ENCODE measurements at places on chromosomes 4 and X. TPM values are rescaled to one million over a fixed set of nuclear protein-coding genes. Genes with fewer than 3 reads are reported as not detected.
A peak's percentile ranks its signal among the peaks of the same experiment; 100 is the strongest.

DNA sequence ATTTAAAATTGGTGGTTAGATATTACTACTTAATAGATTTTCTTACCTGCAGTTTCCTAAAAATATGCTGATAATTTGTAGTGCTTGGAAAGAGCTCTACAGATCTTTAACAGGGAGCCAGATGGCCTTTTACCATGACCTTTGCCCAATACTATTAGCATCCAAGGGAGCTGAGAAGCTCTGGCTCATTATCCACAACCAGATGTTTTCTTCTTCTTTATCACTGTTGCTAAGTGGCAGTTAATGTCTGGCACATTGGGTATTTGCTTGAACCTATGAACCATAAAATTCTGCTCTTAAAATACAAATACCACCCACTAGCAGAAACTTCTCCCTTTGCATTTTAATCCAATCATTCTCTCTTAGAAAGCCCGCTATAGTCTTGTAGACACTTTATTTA is 1480.3 kb downstream of the C4orf33 start:
- no peak for DNase-seq

DNA sequence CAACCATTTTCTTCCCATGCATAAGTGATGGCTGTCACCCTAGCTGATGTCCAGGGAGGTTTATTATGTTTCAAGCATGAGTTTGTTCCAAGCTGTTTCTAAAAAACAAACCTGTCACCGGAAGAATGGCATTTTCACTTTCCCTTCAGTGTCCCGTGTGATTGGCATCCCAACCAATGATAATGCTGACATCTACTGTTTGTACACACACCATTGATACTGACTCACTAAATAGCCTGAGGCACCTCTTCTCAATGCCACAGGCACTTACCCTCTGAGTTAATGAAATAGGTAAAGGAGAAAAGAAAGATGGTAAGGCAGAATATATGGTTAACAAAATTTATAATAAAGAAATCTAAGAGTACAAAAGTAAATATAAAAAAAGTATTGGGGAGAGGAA is 23.1 kb upstream of the VCX2 start:
- no peak for DNase-seq

GRCh38 chrX:29662759-29663503 is 552.4 kb upstream of the MAGEB2 start:
- no peak for DNase-seq

DNA sequence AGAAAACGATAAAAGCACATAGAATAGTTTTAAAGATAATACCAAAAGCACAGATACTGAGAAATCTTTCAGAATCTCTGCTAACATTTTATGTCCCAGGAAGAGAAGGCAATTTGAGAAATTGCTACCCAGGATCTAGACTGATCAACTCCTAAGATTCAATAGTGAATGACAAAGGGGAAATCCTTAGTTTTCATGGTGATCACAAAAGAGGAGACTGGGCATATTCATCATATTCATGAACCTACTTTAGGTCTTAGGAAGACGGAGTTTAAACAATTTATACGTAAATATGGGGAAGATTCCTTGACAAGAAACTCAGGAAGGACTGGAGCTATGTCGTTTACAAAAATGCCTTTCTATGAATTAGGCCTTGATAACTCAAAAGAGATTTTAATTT is 87.3 kb downstream of the SHISA3 start:
- no peak for DNase-seq

DNA sequence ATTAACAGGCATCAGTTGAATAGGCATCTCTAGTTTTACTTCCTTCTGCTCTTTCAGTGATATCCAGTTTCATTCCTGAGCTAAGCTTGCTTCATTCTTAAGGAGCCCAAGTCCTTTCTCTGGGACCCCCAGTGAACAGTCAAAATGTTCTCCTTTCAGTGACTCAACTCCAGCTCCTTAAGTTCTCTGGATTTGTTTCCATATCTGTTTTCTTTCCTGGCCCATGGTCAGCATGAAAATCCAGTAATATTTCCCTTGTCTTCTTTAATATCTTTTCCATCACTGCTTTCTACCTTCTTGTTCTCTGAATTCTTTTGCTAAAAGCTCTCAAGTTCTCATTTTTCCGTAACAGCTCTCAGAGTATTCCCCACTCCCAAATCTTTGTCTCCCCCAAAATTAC is 25.5 kb downstream of the ADGRL3 start:
- DNase-seq: no peak

- DNase-seq: no peak
Observed at GRCh38 chrX:26848511-26848910, 614.6 kb downstream of the PPP4R3C start.

- DNase-seq: no peak
Observed at GRCh38 chr4:164136180-164136616, 617.7 kb upstream of the SMIM31 start.

DNA sequence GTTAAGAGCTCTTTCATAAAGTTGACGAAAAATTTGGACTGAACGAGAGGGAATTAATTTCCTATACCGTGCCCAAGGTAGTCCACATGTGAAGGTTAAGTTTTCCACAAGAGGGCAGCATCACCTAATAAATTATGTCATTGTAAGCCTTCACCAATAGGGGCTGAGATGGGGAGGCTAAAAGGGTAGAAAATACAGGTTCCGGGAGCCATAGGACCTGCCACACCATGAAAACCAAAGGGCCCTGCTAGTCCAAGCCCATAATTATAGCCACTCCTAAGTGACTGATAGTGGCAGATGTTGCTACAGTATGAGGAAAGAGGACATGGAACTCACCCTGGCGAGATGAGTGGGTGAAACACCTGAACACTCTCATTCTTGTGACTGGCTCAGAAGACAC is 122.2 kb downstream of the SHROOM4 start:
- no peak for DNase-seq

DNA sequence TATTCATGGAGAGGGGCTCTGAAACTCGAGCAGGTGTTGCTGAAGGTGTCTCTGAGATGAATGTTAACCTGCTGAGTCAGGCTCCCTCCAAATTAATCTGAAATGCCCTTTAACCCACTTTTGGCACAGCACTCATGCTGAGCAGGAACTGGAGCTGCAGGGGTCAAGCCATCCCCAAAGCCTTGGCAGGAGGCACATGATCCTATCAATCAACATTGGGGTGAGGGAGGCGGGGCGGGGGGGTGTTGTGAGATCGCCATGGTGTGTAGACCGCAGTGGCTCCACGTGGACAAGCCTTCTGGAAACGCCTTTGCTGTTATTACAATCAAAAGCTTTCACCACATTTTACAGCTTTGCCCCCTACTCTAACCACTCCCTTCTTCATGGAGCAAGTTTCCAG is 16.5 kb downstream of the ENPP6 start:
- no peak for DNase-seq

GRCh38 chr4:146029939-146030710 is 91.5 kb upstream of the ZNF827 start:
- no peak for DNase-seq

- DNase-seq: no peak
Observed at GRCh38 chrX:39645178-39645895, 452.4 kb downstream of the BCOR start.

GRCh38 chr4:23952258-23952657 is 62.4 kb upstream of the PPARGC1A start:
- DNase-seq: no peak

DNA sequence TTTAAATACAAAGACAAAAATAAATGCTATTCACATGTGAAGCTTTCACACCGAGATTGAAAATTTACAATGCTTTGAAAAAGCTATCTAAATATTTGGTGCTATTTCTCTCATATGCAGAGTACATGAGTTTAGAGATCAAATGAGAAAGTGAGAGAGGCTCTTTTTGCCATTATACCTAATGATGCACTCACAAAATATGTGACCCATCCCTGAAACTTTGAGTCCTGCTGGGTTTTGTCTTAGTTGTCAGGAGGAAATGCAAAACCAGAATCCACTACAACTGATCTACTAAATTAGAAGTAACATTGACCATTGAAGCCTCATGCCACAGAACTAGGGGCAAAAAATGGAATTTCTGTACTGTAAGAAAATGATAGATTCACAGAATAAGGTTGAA is 251.7 kb downstream of the MAPK10 start:
- no peak for DNase-seq

GRCh38 chr4:7252510-7253340 is 60.4 kb downstream of the SORCS2 start:
- no peak for DNase-seq

DNA sequence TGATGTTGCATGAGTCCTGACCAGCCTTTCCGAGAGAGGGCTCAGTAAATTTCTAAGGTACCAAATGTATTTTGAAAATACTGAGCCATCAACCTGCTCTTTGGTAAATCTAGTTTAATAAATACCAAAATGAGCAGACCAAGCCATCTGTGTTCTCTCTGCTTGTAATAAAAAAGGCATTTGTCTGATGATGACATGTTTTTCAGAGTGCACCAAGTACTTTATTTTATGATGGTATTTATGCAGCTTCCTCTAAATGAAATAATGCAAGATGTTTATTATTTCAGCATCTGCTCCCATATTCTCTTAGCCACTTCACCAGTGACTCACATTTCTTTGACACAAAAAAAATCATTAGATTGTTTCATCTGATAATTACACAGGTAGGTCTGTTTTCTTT is 700.5 kb downstream of the TRIML1 start:
- no peak for DNase-seq

- DNase-seq: no peak
Observed at GRCh38 chr4:38145033-38145678, 185.0 kb downstream of the PTTG2 start.

- DNase-seq: no peak
Observed at GRCh38 chrX:24243188-24243587, 70.7 kb downstream of the SUPT20HL2 start.

GRCh38 chr4:151584101-151584500 is 175.1 kb downstream of the FHIP1A start:
- no peak for DNase-seq

GRCh38 chrX:1542994-1543725 is 6.2 kb upstream of the P2RY8 start:
- DNase-seq: no peak

- peak; percentile 31 for DNase-seq
Observed at GRCh38 chr4:164765833-164766232, 11.9 kb downstream of the SMIM31 start.

GRCh38 chr4:174314770-174315169 is 31.1 kb downstream of the CEP44 start:
- DNase-seq: no peak

DNA sequence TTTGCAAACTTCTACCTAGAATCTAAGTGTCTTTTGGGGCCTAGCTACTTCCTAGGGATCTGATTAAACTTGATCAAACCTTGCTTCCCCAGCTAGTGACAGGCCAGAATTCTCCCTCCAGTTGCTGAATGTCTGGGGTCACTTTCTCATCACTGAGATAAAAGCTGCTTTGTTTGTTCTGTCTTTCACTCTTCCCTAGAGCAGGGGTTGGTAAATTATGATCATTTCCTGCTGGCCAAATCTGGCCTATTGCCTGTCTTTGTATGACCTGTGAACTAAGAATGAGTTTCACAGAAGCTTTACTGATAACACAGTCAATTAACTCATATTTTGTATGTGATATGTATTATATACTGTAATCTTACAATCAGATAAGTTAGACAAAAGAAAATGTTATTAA is 157.8 kb upstream of the AADAT start:
- no peak for DNase-seq

- DNase-seq: no peak
Observed at GRCh38 chrX:102744307-102744706, 23.8 kb downstream of the GPRASP3 start.

- DNase-seq: no peak
Observed at GRCh38 chr4:76459291-76459723, 24.3 kb downstream of the SHROOM3 start.

DNA sequence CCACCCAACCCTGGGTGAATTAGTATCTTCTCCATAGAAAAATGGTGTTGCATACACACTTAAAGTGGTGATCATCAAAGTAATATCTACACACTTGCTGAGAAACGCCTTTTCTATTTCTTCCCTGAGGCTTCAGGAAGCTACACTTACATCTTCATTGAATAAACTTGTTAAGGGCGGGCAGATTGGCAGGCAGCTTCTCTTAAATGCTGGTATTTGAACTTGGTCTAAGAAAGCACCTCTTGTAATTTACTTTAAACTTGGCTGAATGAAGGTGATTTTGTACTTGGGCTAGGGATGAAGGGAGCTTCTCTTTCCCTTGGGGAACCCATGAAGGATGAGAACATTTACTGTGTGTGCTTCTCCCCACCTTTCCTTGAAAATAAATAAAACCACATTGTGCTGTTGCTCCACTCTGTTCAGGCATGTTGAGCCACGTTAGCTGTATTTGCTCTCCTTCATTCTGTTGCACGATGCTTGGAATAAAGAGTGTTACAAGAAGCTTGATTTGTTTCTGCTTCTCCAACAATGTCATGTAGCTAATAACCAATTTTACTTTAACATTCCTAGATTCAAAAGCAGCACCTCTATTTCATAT is 430.1 kb downstream of the ANKRD50 start:
- DNase-seq: no peak

- peak; percentile 62 for DNase-seq
Observed at GRCh38 chr4:158259955-158260575, 49.8 kb downstream of the TMEM144 start.

- DNase-seq: no peak
Observed at GRCh38 chr4:3475041-3475712, 12.1 kb downstream of the DOK7 start.

DNA sequence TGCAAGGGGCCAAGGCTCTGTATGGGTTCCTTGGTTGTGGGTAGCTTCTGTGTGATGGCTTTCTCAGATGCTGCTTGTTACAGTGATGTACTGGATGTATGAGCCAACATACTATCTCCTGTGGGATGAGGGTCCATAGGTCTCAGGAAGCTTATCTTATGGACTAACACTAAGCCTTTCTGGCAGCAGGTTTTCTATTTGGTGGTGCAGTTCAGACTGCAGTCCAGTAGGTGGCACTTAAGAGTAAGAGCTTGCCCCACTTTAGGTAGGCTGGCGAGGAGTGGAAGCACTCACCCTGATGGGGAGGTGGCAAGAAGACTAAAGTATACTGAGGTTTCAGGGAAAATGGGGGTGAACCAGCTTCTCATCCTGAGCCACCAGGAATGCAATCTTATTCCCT is 306.7 kb upstream of the MAOA start:
- DNase-seq: no peak

GRCh38 chrX:45799576-45799975 is 598.9 kb upstream of the DIPK2B start:
- no peak for DNase-seq

Gene NDST4
- total RNA-seq: 23.1 TPM

Gene GAGE1
- total RNA-seq: not detected

Gene YTHDC1
- total RNA-seq: 93.5 TPM

Gene POU3F4
- total RNA-seq: 2.4 TPM

Gene ADH1A
- total RNA-seq: 0.11 TPM

Gene CLIC2
- total RNA-seq: 10.1 TPM

Gene MEPE
- 0.06 TPM for total RNA-seq

Gene TXLNG
- 11.7 TPM for total RNA-seq

Gene ETFDH
- total RNA-seq: 35.5 TPM

Gene MSX1
- 1.7 TPM for total RNA-seq

Gene TEX13D
- not detected for total RNA-seq

Gene GUCY1B1
- total RNA-seq: 22.6 TPM

Gene BTK
- total RNA-seq: 4.1 TPM

Gene CSN1S1
- not detected for total RNA-seq
